ENCODE measurements at places on chromosomes 7 and 10. TPM values are rescaled to one million over a fixed set of nuclear protein-coding genes. Genes with fewer than 3 reads are reported as not detected.
A peak's percentile ranks its signal among the peaks of the same experiment; 100 is the strongest.

DNA sequence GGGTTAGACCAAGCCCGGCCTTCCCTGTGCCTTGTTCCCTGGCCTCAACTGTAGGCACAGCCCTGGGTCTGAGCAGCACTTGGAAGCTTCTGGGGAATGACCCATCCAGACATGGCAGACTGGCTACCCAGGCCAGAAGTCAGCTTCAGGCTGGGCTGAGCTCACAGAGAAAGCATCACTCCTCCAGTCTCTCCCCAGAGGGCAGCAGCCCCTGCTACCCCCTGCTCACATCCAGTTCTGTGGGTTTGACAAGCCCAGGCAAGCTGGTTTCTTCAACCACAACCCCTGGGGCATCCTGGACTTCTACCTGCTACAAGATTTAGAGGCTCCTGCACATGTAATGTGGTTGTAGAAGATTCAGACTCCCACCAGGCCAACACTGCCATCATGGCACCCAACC lies 9.0 kb downstream of the C10orf71 start:
- peak; percentile 62 for DNase-seq

GRCh38 chr10:85791818-85792532 lies 574.6 kb downstream of the GRID1 start:
- DNase-seq = no peak

GRCh38 chr7:52758356-52758755 lies 277.1 kb upstream of the POM121L12 start:
- no peak for DNase-seq

- no peak for DNase-seq
Observed at GRCh38 chr10:102814453-102814871, 22.8 kb downstream of the CYP17A1 start.

DNA sequence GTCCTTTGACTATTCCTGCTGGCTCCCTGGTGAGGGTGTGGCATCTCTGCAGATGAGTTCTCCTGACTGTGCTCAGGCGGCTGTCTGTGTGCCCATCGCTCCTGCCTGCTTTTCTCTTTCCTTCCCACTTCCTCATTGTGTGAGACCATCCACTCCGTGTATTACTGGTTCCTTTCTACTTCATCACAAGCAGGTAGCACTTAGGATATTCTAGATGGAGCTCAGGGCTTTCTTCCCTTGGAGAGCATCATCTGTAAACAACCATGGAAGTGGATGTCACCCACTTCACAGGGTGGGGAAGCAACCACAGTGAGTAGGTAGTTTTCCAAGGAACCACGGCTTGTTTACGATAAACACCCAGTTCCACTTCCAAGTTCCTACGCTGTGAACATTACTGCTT lies 15.7 kb downstream of the DNAJB6 start:
- DNase-seq = no peak

GRCh38 chr7:80918399-80918798 lies 452 bp downstream of the SEMA3C start:
- no peak for DNase-seq

- no peak for DNase-seq
Observed at GRCh38 chr7:50372923-50373322, 68.4 kb downstream of the IKZF1 start.

GRCh38 chr7:24840563-24840962 lies 83.3 kb upstream of the GSDME start:
- no peak for DNase-seq

- DNase-seq = peak; percentile 78
Observed at GRCh38 chr10:76984559-76985443, 652.8 kb downstream of the KCNMA1 start.

DNA sequence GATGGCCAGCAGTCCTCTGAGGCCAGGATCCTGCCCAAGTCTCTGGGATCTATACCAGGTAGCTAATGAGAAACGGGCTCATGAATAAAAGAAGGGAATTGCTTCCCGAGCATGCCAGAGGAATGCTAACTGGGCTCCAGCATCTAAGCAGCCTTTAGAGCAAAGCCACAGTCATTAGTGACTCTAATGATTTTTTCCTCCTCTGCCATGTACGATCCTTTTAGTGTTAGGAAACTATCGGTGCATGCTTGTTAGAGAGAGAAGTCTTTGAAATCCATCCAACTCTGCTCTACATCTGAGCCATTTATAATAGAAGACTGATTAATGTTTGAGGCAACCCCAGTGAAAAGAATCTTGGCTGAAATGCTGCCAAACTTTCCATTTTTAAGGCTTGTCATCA lies 124.9 kb upstream of the TCERG1L start:
- DNase-seq = no peak

The ELFN1 gene
- 7.4 TPM for total RNA-seq

The ADRA2A gene
- total RNA-seq = 1.1 TPM

The SLIT1 gene
- 0.05 TPM for total RNA-seq

The SYT15 gene
- total RNA-seq = 6.7 TPM

All from cardiac septum (tissue), 1 donor.